CMK (cell line): ENCODE measurements at places on chromosomes 11 and 22.

- peak; percentile 24 for DNase-seq
These were observed 8.8 kb upstream of the PLA2G3 start for GRCh38 chr22:31148953-31149627.

DNA sequence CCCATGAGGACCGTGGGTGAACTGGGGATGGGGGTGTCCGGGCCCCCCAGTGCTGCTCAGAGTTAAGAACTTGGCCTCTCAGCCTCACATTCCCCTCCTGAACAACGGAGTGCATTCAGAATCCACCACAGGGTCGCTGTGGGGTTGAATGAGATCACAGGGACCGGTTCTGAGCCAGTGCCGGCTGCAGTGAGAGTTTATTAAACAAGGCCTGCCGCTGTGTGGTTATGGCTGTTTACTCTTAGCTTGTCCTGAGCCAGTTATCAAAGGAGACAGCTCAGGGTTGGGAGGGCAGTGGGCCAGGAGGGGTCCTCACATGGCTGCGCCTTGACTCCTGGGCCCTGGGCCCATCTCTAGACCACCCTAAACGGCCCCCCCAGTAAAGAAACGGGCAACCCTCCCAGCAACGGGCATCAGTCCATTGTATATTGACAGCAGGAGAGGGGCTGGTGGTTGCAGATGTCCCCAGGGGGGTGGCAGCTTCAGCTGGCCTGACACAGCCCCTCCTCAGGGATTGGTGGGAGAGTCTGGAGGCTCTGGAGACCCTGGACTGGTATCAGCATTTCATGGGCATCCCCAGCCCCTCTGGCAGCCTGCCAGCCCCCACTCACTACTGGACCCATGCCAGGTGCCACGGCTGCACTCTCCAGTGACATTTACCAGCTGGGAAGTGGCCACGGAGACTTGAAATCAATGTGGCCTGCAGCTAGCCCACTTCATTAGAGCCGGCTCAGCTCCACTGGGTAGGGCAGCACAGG lies 15.1 kb upstream of the CABP7 start:
- no peak for DNase-seq

DNA sequence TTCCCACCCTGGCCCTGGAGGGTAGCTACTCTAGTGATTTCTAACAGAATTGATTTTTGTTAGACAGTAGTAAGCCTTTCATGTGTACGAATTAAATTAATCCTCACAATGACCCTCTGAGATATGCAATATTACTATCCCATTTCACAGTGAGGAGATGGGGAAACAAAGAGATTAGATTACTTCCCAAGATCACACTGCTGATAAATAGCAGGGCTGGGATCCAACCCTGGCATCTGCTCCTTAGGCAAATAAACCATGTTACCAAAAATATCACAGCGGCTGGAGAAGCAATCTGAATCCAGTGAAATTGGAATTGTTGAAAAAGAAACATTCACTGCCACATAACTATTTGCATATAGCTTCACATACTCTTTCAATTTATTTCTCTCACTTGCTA lies 12.8 kb upstream of the CAVIN3 start:
- DNase-seq, result no peak

DNA sequence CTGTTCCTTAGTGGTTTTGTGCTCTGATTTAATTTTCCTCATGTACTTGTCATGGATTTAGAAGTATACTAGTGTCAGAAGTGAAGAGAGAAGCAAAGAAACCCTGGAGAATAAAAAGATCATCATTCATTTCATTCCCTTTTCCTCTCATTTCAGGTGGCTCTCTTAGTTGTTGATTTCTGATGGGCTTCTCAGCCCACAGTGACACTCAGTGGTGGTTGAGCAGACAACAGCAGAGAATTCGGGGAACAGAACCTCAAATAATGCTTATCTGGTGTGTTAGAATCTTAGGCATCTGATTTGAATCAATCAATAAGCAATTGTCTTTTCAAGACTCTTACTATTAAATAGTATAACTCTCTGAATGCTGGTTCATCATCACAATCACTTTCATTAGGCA lies 1289.4 kb downstream of the FAM181B start:
- DNase-seq, result no peak

DNA sequence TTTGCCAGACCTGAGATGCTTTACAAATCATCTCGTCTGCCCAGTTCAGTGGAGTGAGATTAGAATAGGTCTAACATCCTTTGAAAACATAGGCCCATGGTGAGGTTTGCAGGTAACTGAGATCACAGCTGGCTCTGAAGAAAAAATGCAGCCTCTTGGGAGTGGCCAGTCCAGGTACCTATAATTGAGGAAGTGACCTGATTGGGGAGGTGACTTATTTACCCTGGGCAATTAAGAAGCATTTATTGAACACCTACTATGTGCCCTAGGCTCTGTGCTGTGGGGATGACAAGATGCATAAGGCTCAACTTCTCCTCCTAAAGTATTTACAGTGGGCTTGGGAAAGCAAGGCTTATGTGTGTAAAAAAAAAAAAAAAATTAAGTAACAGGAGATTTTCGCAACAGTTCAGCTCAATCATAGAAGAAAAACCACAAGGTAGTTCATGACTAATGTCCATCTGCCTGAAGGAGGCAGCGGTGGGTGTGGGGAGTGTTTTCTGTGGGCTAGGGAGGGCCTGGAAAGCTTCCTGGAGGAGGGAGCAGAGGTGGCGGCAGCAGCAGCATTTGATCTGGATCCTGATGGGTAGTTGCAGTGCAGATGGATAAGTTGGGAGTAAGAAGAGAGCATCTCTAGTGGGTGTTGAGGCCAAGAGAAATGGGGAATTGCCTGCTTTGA lies 16.1 kb downstream of the MICAL2 start:
- no peak for DNase-seq

DNA sequence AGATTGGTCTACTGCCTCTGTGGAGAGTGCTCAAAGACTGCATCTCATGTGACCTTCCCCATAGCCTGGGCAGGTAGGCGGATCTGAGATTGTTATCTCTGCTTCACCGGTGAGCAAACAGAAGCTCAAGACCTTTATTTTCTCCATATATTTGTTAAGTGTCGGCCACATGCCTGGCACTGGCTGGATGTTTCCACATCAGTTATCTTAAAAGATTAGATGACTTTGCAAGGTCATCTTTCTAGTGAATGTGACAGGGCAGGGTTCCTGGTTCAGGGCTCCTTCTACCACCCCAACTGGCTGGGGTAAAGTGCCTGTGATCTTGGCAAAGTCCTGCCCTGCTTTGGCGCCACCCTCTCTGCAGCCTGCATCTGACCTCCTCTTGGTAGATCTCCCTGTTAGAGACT lies 125.0 kb downstream of the CCDC81 start:
- DNase-seq, result no peak
